Effector memory CD8-positive, alpha-beta T cell (primary cell): ENCODE measurements at places on chromosomes 12 and 14.
A peak's percentile ranks its signal among the peaks of the same experiment; 100 is the strongest.

- DNase-seq, result no peak
Measured at GRCh38 chr14:95547272-95547625, 12.4 kb downstream of the GLRX5 start.

DNA sequence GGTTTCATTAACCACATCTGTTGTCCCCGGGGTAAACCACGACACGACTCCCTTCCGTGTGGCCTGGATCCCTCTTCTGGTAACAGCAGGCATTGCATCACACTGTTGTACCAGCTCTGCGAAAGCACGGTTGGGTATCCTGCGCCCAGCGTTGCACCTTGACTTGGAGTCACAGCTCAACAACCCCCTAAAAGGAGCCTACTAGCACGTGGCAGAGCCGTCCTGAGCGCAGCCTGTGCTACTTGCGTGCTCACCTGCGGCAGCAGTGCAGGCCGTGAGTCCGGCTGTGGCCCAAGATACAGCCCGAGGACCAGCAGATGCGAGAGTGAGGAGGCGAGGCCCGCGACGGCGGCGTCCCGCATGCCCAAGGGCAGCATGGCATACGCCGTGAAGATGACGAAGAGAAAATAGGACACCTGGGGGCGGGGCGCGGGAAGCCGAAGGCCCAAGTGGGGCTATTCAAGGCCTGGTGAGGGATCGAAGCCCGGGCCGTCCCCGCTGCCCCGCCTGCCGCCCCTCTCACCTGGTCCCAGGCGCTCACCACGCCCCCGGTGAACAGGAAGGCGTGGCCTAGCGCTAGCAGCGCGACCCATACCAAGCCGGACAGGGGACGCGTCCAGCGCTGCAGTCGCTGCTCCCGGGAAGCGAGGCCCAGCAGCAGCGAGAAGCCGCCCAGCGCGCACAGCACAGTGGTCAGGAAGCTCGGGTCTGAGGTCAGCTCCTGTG lies 2.4 kb downstream of the ADCY4 start:
- DNase-seq, result peak; percentile 86

GRCh38 chr12:74896186-74896585 lies 313.5 kb downstream of the KCNC2 start:
- DNase-seq, result no peak

DNA sequence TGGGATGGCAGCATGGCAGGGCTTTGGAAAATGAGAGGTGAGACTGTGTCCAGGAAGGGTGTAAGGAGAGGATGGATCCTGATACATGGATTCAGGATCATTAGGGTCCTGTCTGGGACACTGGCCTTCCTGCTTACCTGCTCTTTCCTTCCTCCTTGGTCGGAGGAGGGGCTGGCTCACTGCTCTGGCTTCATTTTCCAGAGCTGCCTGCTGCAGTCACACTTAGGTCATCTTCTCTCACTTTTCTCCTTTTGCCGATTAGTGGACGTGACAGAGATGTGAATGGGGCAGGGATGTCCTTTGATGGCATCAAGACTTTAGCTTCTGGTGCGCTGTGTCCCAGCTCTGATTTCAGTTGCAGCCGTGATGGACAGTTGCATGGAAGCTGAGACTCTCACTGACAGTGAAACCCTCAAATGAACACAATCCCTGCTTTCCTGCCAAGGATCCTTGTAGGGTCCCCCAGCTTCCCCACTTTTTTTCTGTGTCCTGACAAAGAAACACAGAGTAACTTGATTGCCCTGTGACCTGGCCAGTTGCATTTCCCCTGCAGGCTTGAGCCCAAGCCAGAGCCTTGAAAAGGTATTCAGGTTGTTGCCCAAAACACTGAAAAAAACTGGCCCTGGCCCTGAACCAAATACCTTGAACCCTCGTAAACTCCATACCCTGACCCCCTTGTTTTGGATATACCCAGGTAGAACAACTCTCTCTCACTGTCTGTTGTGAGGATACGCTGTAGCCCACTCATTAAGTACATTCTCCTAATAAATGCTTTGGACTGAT lies 756 bp upstream of the CIDEB start:
- DNase-seq, result no peak

DNA sequence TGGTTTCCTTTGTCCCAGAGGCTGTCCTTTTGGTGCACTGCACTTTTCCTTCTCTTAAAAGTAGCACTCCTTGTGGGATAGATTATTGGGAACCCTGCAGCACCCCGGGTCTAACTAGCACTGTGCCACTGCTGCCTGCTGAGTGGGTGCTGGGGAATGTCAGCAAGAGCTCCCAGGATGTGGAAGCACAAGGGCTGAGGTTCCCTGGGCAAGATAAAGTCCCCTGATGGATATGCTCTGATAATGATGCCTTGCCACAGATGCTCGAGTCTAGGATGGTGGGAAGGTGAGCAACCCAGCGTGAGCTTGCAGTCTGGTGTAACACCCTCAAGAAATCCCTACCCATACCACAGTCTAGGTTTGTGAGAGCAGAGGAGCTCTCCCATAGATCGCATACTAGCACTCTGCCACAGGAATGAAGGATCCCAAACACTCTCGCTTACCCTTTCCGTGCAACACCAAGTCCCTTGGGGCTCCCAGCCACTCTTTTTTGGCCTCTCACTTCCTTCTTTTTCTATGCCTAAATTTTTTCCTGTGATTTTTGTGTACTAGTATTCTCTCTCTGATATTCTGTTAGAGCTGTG lies 32.6 kb downstream of the USP15 start:
- DNase-seq, result no peak

- no peak for DNase-seq
Measured at GRCh38 chr12:46365951-46366379, 6.6 kb downstream of the SLC38A2 start.

- no peak for DNase-seq
Measured at GRCh38 chr14:34858765-34859164, 16.4 kb downstream of the BAZ1A start.

DNA sequence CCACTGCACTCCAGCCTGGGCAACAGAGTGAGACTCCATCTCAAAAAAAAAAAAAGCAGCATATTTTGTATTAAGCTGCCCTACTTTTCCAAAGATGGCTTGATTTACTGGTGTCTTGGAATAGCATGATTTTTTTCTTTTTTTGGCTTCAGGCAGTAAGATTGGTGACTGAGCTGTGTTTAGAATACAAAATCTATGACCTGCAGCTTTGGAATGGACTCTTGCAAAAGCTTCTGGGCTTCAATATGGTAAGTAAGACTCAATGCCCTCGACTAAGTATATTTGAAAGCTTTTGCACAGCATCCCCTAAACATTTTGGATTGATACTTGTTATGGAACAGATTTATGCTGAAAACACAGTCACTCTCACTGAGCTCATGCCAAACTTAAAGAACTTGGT lies 87.8 kb downstream of the KNTC1 start:
- no peak for DNase-seq
